ENCODE measurements at places on chromosomes 6 and 20.

- no peak for DNase-seq
These were observed 3.2 kb downstream of the BHLHE23 start for GRCh38 chr20:63003546-63003945.

DNA sequence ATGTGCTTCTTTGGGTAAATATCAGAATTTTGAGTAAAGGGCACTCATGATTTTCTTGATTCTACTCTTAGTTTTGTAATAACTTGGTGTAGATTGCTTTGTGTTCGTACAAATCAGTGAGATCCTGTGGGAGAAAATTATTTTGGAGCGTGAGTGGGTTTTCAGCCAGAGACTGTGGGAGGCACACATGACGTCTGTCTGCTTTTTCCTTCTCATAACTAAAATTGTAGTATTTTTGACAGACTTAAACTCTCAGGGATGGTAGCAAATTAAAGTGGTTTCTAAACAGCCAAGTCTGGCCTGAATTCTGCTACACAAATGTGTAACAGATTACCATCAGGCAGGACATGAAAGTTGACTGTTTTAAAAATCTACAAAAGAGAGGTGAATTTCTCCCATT is 222.6 kb downstream of the OTOR start:
- no peak for DNase-seq

DNA sequence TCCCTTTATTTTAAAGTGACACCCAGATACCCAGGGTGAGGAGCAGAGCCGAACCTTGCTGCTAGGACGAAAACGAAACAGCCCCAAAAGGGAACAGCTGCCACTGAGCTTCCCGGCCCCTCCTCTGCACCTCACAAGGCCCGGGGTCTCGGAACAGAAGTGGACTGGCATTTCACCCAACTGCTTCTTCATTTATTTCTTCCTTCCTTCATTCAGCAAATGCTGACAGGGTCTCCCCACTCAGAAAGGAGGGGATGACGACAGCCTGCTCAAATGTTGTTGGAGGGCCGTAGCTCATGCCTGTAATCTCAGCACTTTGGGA is 220.3 kb downstream of the PREX1 start:
- no peak for DNase-seq

GRCh38 chr6:54718541-54719023 is 128.0 kb upstream of the FAM83B start:
- DNase-seq, result no peak

- no peak for DNase-seq
These were observed 84.3 kb upstream of the SCP2D1 start for GRCh38 chr20:18729231-18729825.

DNA sequence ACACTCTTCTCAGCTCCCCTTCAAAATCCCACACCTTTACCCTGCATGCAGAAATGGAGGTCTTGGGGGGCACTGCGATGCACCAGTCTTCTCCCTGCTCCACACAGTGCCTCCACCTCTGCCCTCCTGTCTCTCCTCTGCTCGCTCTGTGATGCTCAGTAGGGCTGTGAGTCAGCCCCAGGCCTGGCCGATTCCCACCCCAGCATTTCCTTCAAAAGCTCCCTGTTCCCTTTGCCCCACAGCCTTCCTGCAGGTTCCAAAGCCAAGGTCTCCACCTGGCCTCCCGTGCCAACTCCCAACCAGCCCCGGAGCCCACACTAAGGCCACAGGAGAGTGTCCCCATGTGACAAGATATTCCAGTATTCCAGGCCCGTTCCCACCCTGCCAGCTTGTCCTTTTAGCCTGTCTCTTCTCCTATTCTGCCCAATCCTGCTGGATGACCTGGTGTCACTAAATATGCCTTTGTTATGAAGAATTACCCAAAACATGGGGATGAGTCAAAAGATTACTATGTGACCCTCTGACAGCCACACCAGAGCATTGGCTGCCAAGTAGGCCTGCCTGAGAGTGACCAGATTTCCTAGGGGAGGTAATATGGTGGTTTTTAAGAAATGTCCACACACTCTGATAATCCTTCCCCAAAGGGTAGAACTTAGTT is 118.9 kb upstream of the NXT1 start:
- DNase-seq, result no peak

DNA sequence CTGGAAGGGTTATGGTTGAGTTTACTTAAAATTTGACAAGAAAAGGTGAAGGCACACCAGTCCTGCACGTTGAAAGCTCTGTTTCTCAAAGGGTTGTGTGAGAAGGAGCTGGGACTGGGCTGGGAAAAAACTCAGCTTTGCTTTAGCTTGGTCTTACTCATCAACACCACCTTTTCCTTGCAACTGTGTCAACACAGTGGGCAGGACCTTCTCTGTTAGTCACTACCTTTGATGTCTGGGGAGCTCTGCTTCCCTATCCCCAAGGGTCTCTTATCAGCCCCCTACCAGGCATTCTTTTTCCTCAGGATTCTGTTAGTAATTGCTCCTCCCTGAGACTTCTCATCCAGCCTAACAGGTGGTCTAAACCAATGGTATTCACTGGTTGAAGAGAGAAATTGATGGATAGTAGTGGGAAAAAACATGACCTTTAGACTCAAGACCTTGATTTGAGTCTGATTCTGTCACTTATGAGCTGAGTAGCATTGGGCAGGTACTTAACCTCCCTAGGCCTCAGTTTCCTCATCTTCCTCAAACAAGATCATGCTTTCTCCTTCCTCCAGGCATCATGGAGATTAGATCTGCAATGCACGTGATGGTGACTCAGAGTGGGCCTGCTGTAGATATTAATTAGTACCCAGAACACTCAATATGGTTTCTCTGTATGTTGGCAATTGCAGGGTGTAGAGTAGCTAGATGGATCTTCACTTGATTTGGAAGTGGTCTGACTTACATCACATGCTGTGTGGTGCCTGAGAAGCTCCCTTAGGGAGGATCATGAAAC is 17.2 kb upstream of the FOXA2 start:
- no peak for DNase-seq

- no peak for DNase-seq
These were observed 391.5 kb upstream of the MANEA start for GRCh38 chr6:95185874-95186273.

GRCh38 chr20:41359541-41360011 is 7.0 kb downstream of the EMILIN3 start:
- no peak for DNase-seq

DNA sequence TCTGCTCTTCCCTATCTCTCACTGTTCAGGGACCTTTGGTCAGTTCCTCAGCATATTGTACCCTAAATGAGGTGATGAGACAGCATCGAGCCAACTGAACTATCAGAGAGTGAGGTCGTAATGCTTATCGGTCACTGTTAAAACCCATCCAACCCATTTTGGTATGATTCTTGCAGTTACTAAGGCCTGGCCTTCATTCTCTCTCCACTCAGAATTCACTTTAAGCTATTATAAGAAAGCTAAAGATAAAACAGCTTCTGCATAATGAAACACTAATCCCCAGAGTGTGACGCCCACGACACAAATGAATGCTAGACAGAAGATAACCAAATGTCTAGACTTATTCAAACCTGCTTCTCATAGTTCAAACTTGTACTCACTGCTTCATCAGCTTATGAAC is 175.8 kb downstream of the GMPR start:
- DNase-seq, result no peak

DNA sequence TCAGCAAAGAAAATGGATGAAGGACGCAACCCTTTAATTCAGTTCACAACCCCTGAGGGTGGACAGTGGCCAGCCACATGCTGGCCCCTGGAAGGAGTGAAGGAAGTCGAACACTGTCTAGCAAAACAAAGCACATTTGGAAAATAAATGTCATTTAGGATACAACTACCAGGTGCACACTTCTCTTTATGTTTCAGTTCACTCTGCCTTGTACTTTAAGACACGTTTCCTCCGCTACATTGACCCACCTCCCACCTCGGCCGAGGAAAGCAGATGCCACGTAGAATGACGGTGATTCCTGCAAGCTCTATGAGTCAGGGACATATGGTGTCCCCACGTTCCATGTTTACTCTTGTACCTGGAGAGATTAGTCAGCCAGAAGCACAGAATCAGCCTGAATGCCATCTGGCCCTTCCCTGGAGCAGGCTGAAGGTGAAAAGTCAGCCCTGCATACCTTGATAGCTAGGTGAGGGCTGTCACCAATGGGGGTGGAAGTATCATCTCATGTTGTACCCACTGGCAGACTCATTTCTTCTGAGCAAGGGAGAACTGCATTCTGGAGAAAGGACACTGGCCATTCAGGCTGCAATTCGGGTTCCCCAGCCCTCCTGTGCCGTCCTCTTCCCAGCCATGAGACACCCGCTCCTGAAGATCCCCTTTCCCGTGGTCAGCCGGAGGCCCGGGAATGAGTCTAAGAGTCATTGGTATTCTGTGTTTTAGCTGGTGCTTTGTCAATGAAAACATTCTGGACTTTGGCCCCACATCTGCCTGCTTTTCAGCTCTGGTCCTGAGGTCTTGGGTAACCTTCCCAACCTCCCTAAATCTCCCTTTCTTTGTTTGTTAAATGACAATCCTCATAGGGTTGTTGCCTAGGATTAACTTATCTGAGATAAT is 60.6 kb downstream of the FOXA2 start:
- DNase-seq, result no peak

GRCh38 chr20:29742699-29743100 is 1514.8 kb upstream of the DEFB115 start:
- DNase-seq, result no peak

DNA sequence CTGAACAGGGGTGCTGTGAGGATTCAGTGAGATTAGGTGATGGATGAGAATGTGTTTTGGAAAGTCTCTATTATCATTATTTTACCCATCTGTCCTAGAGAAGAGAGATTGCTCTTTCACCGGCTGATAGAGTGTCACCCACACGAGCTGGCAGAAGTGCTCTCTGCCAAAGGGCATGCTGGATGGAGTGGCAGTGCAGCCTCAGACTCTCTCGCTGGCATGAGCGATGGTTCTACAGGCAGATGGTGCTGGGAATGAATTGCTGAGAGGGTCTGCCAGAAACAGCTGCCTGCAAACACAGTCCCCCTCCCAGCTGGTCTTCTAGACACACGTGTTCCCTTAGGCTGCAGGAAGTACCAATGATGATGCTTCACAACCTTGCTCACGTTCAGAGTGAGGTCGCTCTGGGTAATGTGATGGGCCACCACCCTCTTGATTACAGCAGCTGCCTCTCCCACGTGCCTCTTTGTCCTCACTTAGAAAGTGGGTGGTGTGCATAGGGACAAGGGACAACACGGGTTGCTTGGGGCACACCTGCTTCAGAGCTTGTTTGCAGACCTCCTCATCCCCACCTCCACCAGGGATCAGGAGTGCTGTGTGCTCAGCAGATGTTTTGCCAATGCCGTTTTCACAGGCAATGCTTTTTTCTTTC is 84.7 kb downstream of the FOXA2 start:
- no peak for DNase-seq

DNA sequence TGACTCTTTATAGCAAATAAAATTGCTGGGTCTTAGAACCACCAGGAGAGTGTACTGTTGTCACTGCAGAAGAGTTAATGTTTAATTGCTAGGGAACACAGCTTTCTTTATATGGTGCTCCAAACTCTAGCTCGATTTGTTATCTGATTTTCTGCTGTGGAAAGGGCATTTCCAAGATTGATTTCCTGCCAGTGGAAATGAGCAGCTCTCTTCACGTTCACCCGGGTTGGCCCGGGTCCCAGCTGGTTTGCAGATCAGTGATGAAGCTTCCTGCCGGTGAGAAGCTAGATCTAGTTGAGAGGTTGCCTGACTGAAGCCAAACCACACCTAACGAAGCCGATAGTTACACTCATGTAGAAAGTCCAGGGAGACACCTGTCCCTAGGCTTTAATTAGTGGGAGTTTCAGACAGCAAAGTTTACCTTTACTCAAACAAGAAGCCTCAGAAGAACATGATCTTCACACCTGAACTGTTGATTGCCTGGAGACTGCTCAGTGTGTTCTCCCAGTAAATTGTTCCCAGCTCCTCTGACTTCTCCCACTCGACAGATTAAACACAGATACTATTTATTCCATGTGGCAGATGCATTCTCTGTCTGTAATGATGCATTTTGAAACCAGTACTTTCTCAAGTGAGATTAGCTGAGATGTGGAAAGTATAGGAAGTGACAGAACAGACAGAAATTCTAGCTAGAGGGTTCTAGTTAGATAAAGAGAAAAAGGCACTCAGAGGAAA is 27.8 kb downstream of the PAQR8 start:
- DNase-seq, result peak; percentile 66

- DNase-seq, result peak; percentile 50
These were observed 43.7 kb downstream of the CDC5L start for GRCh38 chr6:44431118-44431725.

DNA sequence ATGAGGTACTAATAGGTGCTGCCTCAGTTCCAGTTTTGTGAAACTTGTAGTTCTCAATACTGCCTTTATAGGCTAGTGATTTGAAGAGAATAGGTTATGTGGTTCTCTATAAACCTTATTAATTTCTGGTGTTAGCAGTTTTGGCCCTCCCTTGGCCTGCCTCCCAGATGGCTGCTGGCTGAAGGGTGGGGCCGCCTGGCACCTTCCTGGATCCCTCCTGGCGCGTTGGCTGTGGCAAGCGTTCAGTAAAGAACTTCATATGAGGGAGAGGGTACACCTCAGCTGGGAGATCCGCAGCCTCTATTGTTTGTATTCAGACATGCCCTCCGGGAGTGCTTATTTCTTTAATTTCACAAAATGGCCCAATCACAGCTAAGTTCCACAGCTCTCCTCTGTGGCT is 51.9 kb downstream of the FAM120B start:
- no peak for DNase-seq

DNA sequence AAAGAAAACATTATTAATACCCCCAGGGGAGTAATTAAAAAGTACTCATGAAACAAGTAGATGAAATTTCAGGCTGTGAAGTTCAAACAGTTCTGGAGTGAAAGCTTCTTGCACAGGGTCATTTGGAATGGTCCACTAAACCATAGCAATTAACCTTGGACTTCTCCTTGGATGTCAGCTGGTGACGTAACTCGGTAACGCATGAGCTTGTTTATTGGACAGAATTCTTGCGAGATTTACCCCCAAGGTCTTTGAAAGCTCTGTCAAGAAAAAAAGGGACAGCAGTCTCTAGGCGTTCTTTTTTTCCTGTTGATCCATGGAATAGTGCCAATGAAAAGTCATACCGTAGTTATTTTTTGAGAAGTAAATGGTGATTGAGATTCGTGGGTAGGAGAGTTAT is 2.2 kb downstream of the CD83 start:
- no peak for DNase-seq

DNA sequence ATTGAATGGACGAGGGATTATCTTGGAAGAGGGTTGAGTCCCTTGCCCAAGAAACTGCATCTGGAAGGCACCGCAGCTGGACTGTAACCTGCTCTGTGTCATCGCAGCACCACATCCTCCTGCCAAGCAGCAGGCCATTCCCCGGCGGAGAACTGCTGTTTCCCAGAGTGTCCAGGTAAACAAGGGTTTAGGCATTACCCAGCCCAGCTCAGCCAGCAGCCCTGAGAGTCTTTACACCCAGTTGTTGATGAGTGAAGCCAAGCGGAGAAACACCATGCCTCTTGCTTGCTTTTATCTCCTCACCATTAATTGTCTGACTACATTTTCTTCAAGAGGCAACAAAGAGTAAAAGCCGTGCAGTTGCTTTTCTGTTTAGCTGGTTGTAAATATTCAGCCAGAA is 104.1 kb downstream of the CDH4 start:
- no peak for DNase-seq

GRCh38 chr6:56403745-56404144 is 156.4 kb upstream of the COL21A1 start:
- no peak for DNase-seq

- DNase-seq, result no peak
These were observed 404 bp downstream of the SLC22A23 start for GRCh38 chr6:3456395-3456897.

Data from CD4-positive, alpha-beta T cell treated with Interleukin-4 for 1 hour (primary cell).